ENCODE measurements at places on chromosomes 4 and X.

GRCh38 chr4:182585321-182585720 lies 331.9 kb downstream of the DCTD start:
- no peak for DNase-seq

DNA sequence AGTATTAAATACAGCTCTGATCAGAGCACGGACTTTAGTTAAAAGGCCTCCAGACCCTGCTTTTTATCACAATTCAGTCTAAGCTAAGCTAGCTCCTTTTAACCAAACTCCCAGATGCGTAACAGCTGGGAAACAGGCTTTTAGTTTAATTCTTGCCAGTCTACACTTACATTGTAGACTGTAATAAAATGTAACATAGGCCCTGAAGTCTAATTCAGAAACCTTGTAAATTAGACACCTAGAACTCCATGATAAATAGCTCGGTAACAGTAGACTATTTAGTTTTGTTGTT lies 20.1 kb downstream of the FBXO8 start:
- DNase-seq: no peak

GRCh38 chr4:46890056-46890455 lies 19.0 kb downstream of the COX7B2 start:
- DNase-seq: no peak

GRCh38 chrX:19682712-19683331 lies 167.5 kb upstream of the MAP3K15 start:
- peak; percentile 76 for DNase-seq

Measured in NCI-H460 (cell line).